ENCODE measurements at places on chromosomes 6 and 20.

- no peak for DNase-seq
Measured at GRCh38 chr6:126633373-126633772, 293.5 kb downstream of the CENPW start.

- DNase-seq, result peak; percentile 51
Measured at GRCh38 chr20:50467718-50468356, 42.3 kb upstream of the PTPN1 start.

DNA sequence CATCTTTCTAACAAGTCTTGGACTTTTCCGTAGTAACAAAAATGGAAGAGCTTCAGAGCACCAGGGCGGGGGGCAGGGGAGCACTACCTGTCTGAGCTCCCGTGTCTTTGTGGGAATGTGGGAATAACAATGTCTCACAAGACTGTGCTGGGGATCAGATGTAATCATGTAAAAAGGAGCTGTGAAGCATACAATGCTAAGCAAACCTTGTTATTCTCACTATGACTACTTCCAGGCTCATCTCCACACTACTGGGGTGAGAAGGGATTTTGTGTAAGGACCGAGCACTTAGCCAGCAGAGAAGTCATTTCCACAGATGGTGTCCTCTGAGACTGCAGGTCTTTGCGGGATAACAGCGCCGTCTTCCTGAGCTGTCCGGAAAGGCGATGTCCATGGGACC, 27.1 kb downstream of the PRR18 start:
- DNase-seq, result no peak

GRCh38 chr6:124002377-124003081, 198.9 kb downstream of the NKAIN2 start:
- DNase-seq, result no peak

DNA sequence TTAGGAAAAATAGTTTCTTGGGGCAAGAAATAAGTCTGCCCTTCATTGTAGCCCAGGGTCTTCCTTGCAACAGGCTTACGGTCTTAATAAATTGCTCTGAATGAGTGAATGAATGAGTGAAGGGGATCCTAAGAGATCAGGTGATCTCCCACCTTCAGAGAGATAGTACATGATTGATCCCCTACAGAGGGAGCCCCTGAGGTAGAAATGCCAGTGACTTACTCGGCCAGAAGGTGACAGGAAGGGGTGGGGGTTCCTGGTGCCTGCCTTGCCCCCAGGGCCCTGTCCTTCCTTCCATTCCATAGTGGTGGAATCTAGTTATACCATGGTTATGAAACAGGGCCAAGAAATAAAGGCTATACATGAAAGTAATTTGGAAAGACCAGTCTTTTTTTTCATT, 215.3 kb upstream of the SSTR4 start:
- no peak for DNase-seq

- no peak for DNase-seq
Measured at GRCh38 chr6:34867484-34867883, 20.4 kb downstream of the TAF11 start.

GRCh38 chr20:46132705-46133120, 14.6 kb downstream of the CD40 start:
- DNase-seq, result peak; percentile 88

GRCh38 chr6:70474751-70475150, 61.4 kb downstream of the FAM135A start:
- no peak for DNase-seq

DNA sequence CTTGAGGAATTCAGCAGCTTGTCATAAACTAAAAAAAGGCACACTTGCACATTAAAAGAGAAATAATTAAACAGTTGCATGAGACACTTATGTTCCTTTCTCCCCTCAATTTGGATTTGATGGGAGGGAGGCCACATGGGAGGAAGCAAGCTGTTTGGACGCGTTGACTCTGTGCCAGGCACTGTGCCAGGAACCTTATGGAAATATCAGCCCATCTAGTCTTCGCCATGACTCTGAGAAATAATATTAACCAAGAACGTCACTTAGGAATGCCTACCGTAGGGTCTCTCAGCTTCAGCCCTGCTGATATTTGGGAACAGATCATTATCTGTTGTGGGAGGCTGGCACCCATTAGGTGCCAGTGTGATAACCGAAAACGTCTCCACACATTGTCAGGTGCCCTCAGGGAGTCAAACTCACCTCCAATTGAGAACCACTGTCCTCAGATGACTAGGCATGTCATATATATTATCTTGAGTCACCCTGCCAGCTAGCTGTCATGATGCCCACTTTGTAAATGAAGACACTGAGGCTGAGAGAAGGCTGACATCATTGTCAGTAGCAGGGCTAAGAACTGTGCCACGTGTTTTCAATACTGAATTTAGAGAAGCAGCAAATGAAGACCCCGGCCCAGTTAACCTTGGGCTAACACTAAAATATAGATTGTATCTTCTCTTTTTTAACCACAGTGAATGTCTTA, 36.1 kb downstream of the EYA2 start:
- DNase-seq, result no peak

GRCh38 chr6:158575550-158575949, 15.7 kb downstream of the TMEM181 start:
- DNase-seq, result no peak

GRCh38 chr20:63318391-63319163, 25.6 kb downstream of the COL20A1 start:
- DNase-seq, result no peak

DNA sequence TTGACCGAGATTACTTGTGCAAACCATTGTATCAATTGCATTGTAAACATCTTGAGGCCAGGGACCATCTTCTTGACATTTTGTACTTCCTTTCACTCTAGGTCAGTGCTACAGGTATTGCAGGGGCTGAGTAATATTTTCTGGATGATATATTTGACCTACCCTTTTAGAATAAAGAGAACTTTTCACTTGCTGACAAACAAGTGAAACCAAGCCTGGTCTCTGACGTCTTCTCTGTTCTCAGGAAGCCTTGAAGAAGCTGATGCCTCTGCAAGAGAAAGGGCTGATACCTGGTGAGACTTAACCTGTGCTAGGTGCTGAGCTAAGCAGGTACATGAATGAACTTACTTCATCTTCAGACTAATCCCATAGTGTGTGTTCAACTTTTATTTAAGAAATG, 60.5 kb upstream of the GGTLC1 start:
- DNase-seq, result no peak

GRCh38 chr6:159595173-159595572, 97.9 kb downstream of the SOD2 start:
- DNase-seq, result no peak

- no peak for DNase-seq
Measured at GRCh38 chr20:61499859-61500554, 247.9 kb downstream of the CDH4 start.

GRCh38 chr6:141598487-141598886, 534.2 kb upstream of the GJE1 start:
- DNase-seq, result no peak

DNA sequence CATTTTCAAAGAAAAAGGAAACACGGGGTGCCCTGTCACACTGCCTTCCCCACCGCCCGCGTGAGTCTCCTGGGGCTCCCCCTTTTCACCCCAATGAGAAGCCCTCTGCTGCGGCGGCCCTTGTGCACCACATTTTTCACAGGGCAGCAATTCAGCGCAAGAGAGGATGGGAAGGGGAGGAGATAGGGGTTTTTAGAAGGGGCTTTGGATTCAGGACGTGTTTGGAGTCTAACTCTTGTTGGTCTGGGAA, 726 bp upstream of the ARFGEF3 start:
- DNase-seq, result no peak

GRCh38 chr20:3068986-3069900, 2.2 kb upstream of the OXT start:
- DNase-seq, result no peak

GRCh38 chr6:124234801-124235200, 431.1 kb downstream of the NKAIN2 start:
- DNase-seq, result no peak

DNA sequence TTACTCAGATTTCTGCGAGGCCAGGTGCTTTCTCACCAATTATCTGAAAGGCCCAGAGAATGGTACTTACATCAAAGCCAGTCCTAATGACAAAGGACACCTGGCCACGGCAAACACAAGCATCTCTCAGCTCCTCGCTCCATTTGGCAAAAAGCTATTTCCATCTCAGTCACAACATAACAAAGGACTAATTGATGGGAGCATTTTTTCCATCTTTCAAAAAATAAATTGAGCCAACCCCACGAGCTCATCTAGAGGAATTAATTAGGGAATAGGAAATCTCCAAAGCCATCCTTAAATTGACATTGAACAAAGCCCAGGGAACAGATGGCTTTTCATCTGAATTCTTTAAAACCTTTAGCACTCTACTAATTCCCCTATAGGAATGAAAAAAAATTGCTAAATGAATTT, 236.7 kb downstream of the HAO1 start:
- DNase-seq, result no peak

DNA sequence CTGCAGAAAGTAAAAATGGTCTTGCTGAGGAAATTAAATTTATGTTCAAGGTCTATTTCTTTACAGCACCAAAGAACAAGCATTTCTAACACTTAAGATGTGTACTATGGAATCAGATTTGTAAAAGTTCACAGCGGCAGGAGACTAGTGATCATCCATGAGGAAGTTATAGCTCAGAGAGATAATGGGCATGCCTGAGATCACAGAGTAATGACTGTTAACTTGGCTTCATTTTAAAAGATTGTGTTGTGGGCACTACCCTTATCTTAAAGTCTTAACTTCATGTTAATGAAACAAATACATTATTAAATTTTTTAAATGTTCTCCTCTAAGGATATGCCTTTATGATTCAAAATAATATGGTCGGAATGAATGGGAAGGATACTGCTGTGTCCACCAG, 168.6 kb downstream of the GMPR start:
- no peak for DNase-seq

GRCh38 chr20:62676976-62677375, 31.7 kb upstream of the NTSR1 start:
- no peak for DNase-seq

GRCh38 chr6:67047996-67048395, 1341.0 kb upstream of the EYS start:
- no peak for DNase-seq

DNA sequence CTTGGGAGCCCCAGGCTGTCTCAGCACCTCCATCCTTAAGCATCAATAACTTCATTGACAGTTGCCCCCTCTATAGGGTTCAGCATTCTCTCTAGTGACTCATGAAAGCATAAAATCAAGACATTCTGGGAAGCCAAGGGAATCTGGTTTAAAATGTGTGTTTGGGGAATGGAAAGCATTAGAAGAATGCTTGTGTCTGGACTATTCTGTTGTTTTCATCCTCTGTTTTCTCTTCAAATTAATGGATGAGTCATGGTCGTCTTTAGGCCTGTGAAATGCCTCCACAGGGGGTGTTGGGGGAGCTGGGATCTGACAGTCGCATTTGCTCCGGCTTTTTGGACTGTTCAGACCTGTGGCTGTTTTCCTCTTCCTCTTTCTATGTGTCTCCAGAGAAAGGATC, 279.7 kb downstream of the CDC5L start:
- DNase-seq, result no peak

GRCh38 chr6:165689699-165690098, 26.7 kb upstream of the PDE10A start:
- no peak for DNase-seq

DNA sequence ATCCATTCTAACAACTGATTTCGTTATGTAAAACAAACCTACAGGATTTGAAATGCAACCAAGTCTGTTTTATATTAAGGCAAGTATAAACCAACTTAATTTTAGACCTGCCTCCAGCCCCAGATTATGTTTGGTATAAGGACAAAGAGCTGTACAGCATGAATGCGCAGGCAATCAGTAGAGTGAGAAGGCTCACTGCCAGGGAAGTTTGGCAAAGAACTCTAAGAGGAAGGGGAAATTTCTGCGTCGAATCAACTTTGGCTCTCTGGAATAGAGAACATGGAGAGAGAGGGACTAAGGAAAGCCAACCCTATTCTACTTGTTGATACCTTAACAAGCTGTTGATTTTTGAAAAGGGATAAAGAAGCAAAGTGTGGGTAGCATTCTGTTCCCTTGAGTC, 96.9 kb upstream of the FOXO3 start:
- no peak for DNase-seq

- no peak for DNase-seq
Measured at GRCh38 chr6:72457738-72458137, 164.1 kb upstream of the KCNQ5 start.

GRCh38 chr20:38172408-38172807, 7.3 kb upstream of the TGM2 start:
- no peak for DNase-seq

- DNase-seq, result no peak
Measured at GRCh38 chr6:47752801-47753200, 29.0 kb upstream of the OPN5 start.

DNA sequence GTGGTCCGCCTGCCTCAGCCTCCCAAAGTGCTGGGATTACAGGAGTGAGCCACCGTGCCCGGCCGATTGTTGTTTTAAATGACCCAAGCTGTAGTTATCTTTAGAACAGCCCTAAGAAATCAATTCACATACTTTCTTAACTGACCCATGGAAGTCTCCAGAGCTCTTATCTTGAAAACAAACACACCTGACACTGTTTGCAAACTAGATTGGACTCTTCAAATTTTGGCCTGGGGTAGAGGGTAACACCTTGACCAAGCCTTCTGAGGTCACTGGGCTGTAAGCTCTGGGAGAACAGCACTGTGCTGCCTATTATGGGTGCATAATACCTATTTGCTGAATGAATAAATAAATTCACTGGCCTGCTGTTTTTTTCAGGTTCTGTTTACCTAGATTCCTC, 190.6 kb downstream of the AIG1 start:
- no peak for DNase-seq

DNA sequence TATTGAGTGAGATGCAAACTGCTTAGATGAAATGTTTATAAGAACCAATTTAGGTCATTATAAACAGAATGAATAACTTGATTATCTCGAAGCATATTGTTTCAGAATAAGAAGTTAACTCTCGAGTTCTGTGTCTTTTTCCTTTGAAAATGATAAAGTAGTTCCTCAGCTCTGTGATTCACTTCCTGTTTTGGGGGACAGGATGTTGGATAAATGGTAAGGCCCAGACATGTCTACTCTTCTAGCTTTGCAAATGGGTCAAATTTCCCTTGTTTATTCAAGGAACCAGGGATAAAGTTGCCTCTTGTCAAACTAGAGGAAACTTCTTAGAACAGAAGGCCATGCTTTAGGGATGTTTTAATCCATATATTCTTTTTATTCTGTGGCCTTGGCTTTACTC, 246.9 kb downstream of the SOX4 start:
- DNase-seq, result no peak

Data from endothelial cell (in vitro differentiated cells).